Stimulated activated CD4-positive, alpha-beta T cell treated with anti-CD3 and anti-CD28 coated beads, Interleukin-2, amount 100 ng/mL, for 4 hours (primary cell): ENCODE measurements at places on chromosomes 3 and 15.

DNA sequence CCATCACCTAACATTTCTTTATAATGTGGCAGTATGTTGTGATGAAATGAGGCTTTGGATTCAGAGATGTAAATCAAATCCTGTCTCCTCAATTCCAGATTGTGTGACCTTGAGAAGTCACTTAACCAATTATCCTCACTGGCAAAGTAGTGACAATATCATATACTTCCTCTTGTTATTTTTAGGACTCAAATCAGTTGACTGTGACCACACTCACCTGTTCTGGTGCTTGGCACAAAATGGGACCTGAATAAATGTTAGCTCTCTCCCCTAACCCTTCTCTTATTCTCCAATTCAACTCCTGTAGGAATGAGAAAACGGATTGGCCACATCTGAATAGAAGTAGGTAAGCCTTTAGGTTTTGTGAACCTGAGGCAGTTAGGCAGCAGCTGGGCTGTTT is 42.1 kb downstream of the IQCH start:
- DNase-seq = no peak

- DNase-seq = no peak
These were observed 46.5 kb downstream of the KLHDC8B start for GRCh38 chr3:49217688-49218470.

GRCh38 chr15:99732124-99732750 is 1.0 kb downstream of the LYSMD4 start:
- DNase-seq = no peak

GRCh38 chr3:71850654-71851053 is 65.7 kb upstream of the PROK2 start:
- DNase-seq = no peak

DNA sequence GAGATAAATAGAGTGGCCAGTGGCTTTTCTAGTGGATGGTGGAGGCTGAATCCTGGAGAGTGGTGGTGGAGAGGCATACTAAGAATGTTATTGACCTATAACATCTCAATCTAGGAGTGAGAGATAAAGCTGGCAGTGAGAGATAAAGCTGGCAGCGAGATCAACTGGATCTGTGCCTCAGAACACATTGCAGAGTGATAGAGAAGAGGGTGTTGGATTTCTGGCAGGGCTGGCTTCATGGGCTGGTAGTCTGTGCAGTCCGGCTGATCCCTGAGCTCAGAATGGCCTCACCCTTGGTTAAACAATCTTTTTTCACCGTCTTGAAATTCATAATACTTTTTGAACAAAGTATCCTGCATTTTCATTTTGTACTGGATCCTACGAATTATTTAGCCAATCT is 221.2 kb downstream of the NLGN1 start:
- DNase-seq = no peak

GRCh38 chr3:7368597-7368996 is 507.7 kb downstream of the GRM7 start:
- no peak for DNase-seq

GRCh38 chr3:21540265-21540664 is 210.7 kb downstream of the ZNF385D start:
- no peak for DNase-seq

- DNase-seq = no peak
These were observed 22.4 kb upstream of the MTHFS start for GRCh38 chr15:79919090-79919748.

DNA sequence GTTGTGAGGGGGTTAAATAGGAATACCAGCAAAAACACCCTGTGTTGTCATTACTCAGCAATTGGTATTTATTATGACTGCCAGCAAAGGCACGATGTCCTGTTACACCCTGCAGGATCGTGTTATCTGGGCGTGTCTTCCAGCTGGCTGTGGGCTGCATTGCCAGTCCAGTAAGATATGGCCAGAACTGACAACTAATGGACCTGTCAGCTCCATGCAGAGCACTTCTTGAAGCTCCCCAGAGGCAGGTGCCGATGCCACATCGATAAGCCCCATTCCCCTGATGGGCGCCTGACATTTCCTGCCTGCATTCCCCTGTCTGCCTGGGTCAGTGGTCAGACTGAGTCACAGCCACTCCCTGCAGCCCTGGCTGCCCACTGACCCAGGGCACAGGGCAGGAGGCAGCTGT is 79.7 kb upstream of the RASGRF1 start:
- DNase-seq = no peak

- DNase-seq = no peak
These were observed 21.8 kb upstream of the CLDN16 start for GRCh38 chr3:190366133-190366532.

DNA sequence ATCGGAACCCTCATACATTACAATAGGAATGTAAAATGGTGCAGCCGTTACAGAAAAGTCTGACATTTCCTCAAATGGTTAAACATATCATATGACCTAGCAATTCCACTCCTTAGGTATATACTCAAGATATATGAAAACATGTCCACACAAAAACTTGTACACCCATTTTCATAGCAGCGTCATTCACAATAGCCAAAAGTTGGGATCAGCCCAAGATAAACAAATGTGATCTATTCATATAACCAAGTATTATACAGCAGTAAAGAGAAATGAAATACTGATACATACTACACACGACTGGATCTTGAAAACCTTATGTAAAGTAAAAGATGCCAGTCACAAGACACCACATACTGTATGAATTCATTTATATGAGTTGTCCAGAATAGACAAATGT is 102.4 kb downstream of the MSL2 start:
- DNase-seq = no peak

DNA sequence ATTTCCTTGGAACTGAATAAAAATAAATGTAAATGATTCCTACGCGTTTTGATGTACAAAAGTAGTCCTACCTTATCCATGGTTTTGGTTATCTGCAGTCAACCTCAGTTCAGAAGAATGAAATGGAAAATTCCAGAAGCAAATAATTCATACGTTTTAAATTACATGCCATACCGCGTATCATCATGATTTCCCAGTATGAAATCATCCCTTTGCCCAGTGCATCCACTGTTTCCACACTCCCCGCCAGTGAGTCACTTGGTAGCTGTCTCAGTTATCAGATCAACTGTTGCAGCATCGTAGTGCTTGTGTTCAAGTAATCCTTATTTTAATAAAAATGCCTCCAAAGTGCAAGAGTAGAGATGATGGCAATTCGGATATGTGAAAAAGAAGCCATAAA is 9.1 kb upstream of the MFSD1 start:
- DNase-seq = no peak
